ENCODE measurements at places on chromosomes 12 and 14. TPM values are rescaled to one million over a fixed set of nuclear protein-coding genes. Genes with fewer than 3 reads are reported as not detected.

DNA sequence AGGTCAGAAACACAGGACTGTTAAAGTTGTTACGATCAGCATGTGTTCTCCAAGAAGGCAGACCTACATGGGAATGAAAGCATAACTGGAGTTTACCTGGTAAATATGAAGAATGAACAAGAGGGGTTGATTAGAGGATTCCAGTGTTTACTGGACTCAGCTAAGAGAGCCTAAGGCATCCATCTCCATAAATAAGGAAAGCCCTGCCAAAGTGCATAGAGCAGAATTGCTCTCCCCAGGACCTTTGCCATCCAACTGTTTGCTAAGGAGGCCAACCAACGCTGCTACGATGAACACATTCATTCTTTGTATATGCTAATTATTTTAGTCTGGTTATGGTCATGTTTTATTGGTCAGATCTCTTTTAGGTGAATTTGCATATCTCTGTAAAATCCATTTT lies 17.1 kb upstream of the PAWR start:
- DNase-seq, result no peak
- no peaks in the 10 kb centered on the region for H3K27me3 ChIP-seq
- H3K4me1 ChIP-seq, result no peaks in the 10 kb centered on the region
- H3K36me3 ChIP-seq, result no peaks in the 10 kb centered on the region

- H3K36me3 ChIP-seq, result no peaks in the 10 kb centered on the region
- no peak overlapping the region for H3K4me3 ChIP-seq
- H3K27me3 ChIP-seq, result no peaks in the 10 kb centered on the region
- H3K27ac ChIP-seq, result no peak overlapping the region
Measured at GRCh38 chr12:104243971-104244370, 28.4 kb downstream of the TXNRD1 start.

DNA sequence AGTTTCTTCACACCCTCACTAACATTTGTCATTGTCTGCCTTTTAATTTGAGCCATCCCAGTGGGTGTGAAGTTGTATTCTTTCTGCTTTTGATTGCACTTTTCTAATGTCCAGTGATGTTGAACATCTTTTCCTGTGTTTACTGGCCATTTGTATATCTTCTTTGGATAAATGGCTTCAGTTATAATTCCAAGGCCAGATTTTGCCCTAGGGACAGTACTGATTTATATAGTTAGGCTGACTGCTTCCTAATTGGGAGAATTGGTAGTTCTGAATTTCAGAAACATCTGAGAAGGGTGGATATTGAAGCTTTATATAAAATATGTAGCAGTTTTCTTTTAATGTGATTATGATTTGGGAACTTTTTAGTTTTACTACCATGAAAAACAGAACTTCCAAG lies 97.4 kb downstream of the BORCS5 start:
- no peaks in the 10 kb centered on the region for H3K27me3 ChIP-seq
- no peak overlapping the region for H3K4me3 ChIP-seq
- H3K4me1 ChIP-seq, result peaks cover 20% of the 10 kb centered on the region

DNA sequence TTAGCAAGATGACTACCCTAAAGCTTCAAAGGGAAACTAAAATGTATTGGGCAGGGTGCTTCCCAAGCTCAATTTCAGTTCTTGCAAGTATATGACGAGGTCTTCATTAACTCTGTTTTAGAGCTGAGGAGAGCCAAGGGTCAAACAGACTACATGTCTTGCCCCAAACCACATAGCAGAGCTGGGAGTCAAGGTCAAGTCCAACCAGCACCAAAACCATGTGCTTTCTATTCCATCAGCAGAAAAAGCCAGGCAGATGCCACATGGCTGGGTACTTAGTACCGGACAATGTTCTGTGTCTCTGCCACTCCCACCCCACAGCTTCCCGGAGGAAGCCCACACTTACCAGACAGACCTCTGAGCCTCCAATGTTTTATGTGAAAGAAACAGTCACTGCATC lies 17.6 kb downstream of the NID2 start:
- no peaks in the 10 kb centered on the region for H3K4me1 ChIP-seq
- DNase-seq, result no peak
- H3K27ac ChIP-seq, result no peak overlapping the region
- no peak overlapping the region for H3K4me3 ChIP-seq

SSTR1 gene
- not detected for polyA plus RNA-seq

SIX6 gene
- not detected for polyA plus RNA-seq

KRT78 gene
- polyA plus RNA-seq, result not detected

Measured in CD4-positive, CD25-positive, alpha-beta regulatory T cell (primary cell).